ENCODE measurements at places on chromosomes 2 and 18.

DNA sequence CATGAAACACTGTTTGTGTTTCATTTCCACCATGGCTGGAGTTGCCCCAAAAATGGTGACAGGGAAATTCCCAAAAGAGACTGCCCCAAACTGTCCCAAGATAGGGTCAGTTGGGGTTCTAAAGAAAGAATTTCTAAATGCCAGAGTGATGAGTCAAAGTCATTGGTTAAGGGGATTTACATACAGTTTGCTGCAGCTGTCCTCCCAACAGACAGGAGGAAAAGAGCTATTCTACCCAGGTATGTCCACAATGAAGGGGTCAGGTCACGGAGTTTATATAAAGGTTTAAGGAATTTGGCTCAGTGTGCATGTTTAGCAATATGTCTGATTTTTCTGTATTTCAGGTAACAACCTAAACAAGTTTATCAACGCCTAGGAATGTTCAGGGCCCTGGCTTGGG is 344.1 kb downstream of the TDRD15 start:
- DNase-seq, result no peak

DNA sequence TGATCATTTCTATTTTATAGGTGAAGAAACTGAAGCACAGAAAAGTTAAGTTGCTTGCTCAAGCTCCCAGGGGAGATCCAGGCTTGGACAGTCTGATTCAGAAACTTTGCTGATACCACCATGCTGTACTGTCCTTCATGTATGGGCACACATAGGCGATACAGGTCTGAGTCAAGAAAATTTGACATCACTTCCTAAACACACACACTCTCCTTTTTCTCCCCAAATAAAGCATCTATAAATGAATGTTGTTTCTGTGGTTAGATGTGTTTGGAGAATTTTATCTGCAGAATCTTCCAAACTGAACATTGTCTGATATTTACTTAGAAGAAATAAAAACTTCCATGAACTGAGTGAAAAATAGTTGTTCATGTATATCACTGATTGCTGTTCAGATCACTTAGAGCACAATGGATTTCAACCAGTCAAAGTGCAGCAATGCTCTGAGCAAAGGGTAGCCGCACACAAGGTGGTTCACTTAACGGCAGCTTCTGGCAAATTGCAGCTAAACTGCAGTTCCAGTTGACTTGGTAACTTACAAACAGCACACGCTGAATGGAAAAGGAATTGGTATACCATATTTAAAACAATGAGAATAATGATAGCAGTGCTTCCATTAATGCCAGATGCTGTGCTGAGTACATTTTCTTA is 10.0 kb upstream of the AGFG1 start:
- no peak for DNase-seq

GRCh38 chr18:3538954-3539617 is 89.1 kb downstream of the TGIF1 start:
- no peak for DNase-seq

GRCh38 chr2:86003967-86004366 is 101.7 kb downstream of the POLR1A start:
- no peak for DNase-seq

DNA sequence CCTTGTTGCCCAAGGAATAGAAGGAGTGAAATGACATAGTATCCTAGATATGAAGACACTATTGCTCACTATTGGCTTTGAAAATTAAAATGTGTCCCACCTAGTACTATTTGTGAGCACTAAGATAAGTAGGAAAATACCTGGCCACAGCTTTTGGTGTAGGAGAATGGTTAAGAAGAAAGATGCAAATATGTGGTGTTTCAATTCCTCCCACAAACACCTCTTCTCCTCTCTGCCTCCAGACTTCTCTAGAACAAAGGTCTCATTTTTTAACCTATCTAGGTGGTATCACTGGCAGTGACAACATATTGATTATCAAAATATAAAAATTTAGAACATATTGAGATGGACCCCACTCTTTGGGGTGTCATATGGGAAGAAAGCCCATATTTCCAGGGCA is 929.9 kb upstream of the FANCL start:
- no peak for DNase-seq

Data from activated naive CD8-positive, alpha-beta T cell treated with anti-CD3 and anti-CD28 coated beads, Interleukin-2, amount 10 ng/mL, durations not matched to agents 7 days and 5 days (primary cell).